ENCODE measurements at places on chromosomes 13 and 19. TPM values are rescaled to one million over a fixed set of nuclear protein-coding genes. Genes with fewer than 3 reads are reported as not detected.

DNA sequence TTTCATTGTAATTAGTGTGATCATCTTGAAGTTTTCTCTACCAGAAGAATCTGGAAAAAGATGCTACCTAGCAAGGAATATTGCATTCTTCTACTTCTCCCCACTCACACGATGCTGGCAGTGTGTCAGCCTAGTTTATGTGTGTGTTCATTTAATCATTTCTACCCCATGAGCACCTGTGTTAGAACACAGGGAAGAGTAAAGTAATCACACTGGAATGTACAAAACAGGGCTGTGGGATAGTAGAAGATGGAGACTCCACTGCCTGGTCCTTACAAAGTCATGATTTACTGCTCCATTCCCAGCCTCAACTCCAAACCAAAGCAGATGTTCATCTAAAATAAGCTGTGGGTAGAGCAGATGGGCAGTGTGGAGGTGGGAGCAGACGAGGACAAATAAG is 47.7 kb upstream of the RGCC start:
- DNase-seq: no peak

DNA sequence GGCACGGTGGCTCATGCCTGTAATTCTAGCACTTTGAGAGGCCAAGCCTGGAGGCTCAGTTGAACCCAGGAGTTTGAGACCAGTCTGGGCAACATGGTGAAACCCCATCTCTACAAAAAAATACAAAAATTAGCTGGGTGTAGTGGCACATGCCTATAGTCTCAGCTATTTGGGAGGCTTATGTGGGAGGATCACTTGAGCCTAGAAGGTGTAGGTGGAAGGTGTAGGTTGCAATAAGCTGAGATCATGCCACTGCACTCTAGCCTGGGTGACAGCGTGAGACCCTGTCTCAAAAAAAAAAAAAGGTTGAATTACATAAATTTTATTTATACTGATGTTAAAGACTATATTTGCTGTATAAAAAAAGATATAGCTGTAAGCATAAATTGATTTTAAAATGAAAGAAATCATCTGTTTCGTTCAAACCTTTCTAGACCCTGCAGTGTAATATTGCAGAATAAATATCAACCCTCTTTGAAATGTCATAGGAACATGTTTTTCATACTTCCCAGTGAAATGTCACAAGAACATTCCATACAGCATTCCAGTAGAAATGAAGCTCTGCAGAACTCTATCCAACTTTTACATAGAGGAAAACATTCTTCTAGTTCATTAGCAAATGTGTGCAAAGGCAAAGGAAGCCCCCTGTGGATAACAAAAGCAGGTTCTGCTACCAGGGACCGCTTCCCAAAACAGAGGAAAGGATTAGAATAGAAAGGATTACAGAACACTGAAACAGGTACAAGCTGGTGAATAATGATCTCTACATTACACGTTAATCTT is 76.0 kb downstream of the CAB39L start:
- DNase-seq: no peak

DNA sequence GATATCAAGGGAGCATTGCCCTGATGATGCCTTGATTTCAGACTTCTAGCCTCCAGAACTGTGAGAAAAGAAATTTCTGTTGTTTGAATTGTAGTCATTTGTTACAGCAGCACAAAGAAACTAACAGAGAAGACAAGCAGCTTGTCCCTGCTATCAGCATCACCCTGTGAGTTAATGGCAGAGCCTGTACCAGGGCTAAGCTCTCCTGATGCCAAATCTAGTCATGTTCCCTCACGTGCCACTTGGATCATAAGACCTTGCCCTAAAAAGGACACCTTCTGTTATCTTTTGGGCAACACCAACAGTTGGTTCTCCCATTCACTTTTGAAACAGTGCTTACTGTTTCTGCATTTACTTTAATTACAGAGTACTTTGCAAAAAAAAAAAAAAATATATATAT is 14.8 kb downstream of the RCBTB2 start:
- DNase-seq: no peak

DNA sequence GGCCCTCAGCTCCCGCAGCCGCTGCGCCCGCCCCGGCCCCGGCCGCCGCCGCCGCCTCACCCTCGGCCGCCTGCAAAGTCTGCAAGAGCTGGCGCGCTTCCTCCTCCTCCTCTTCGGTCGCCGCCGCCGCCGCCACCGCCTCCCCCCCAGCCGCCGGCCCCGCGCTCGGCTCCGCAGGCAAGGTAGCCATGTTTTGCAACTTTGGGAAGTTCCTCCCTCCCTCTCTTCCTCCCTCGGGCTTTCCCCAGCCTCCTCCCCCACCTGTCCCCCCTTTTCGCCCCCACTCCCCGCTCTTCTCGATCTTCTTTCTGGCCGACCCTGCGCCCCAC is 433 bp downstream of the SIX5 start:
- no peak for DNase-seq

- DNase-seq: no peak
These were observed 188.1 kb downstream of the UGGT2 start for GRCh38 chr13:95865080-95865615.

- DNase-seq: no peak
These were observed 22.3 kb downstream of the EPS15L1 start for GRCh38 chr19:16449330-16449961.

GRCh38 chr19:28985201-28985600 is 227.8 kb downstream of the UQCRFS1 start:
- no peak for DNase-seq

The C1QTNF9 gene
- total RNA-seq: 0.12 TPM
